Left ventricle myocardium inferior (tissue), 1 donor: ENCODE measurements at places on chromosomes 2 and 18. TPM values are rescaled to one million over a fixed set of nuclear protein-coding genes. Genes with fewer than 3 reads are reported as not detected.

DNA sequence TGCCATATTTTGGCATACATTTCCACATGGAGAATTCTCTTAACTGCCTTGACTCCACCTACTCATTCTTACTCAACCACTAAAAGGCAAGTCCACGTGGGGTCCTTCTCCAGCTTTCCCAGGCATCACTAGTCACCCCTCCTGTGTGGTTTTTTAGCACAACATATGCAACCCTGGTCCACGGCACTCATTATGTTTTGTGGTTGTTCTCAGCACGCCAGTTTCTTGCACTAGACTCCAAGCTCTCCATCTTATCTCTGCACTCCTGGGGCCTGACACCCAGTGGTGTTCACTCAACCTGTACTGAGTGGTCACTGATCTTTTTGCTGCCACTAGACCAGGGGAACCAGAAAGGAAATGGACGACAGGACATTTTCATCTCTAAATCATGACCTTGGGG is 18.0 kb downstream of the MARCHF4 start:
- no peak for DNase-seq

GRCh38 chr2:226114436-226114835 is 685.2 kb downstream of the IRS1 start:
- no peak for DNase-seq

The SELENOI gene
- 10.8 TPM for total RNA-seq

The ZSWIM2 gene
- not detected for total RNA-seq

DNA sequence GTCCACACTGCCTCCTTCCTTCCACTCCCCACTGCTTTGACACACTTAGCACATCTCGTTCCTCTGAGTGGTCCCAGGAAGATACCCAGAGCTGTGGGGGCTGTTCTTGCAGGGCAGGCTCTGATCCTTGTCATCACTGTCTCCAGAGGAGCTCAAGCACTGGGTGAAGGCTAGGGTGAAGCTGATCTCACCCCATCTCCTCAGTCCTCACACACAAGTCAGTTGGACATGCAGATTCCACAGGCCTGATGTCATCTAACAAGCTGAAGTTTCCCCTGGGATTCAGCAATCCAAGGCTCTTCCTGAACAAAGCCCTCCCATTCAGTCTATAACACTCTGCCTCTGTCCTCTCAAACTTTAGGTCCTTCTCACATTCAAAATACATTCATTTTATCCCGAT is 90.6 kb upstream of the RAB6C start:
- DNase-seq: no peak

DNA sequence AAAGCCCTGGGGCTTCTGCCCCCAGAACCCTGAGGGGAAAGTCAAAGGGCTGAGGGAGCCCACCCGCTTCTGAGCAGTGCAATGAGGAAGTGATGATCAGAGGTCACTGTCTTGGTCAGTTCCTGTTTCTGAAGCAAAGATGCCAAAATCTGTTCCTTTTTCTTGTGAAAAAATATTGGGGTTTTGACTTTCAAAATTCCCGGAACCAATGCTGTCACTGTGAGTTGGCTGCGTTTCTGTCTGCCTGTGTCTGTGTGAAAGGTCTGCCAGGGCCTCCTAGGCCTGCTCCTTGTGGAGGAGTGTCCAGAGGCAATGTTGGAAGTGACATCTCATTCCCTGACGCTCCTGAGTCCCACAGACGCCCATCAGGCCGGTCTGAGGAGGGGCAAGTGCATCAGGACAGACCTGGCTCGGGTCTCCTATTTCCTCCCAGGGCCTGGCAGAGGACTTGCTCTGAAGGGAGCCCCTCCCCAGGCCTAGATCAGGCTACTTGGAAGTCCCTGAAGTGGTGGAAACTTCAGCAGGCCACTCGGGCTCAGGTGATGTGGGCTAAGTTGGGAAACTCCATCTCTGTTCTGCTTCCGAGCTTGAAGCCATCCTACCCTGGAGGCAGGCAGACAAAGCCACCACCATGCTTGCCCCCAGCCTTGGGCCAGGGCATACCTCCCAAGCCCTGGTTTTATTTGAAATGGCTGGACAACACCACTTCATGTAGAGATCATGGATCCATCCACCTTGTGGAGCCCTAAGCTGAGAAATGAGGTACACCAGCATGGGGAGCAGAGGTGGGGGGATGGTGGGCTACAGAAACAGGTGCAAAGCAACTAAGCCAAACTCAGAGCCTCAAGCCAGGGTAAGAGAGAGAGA is 51.0 kb downstream of the PKDCC start:
- peak; percentile 30 for DNase-seq

The ASB18 gene
- 11.3 TPM for total RNA-seq

- DNase-seq: no peak
These were observed 29.1 kb upstream of the SLC38A11 start for GRCh38 chr2:164984428-164984827.

DNA sequence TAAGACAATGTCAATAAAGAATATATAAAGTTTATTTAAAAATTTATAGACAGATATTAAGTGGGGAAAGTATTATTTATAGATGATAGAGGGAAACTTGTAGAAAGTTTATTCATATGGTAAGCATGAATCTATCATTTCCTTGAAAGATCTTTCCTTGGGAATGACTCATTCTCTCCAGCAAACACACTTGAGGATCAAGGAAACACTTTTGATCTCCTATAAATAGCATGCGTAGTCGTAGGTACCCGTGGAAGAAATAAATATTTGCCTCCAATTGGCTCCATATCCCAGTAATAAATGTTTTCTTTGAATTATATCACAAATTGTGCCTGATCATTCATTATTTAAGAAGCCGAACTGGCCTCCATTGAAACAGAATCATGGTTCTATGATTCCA is 483.4 kb downstream of the RNF144A start:
- DNase-seq: no peak

- no peak for DNase-seq
These were observed 610.0 kb downstream of the GALR1 start for GRCh38 chr18:77859634-77860033.

The NOSTRIN gene
- total RNA-seq: 14.7 TPM

DNA sequence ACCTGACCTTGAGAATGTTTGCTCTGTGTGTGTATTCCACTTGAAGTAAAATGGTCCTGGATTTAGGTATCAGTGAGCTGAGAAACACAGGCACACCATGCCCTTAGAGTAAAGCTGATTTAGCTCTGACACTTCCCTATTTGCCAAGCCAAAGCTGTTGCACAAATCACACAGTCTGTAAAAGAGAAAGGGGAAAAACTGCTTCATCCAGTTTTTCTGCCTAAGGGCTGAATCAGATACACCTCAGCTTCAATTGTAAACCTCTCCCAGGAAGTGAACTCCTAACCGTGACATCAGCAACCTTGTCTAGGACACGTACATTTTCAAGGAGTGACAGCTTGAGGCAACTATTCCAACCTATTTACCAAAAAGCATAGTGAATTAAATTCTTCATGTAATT is 150.4 kb downstream of the NR4A2 start:
- DNase-seq: no peak

GRCh38 chr18:54717673-54718407 is 110.4 kb upstream of the RAB27B start:
- no peak for DNase-seq

- DNase-seq: no peak
These were observed 2153.2 kb upstream of the PIK3C3 start for GRCh38 chr18:39801848-39802247.

DNA sequence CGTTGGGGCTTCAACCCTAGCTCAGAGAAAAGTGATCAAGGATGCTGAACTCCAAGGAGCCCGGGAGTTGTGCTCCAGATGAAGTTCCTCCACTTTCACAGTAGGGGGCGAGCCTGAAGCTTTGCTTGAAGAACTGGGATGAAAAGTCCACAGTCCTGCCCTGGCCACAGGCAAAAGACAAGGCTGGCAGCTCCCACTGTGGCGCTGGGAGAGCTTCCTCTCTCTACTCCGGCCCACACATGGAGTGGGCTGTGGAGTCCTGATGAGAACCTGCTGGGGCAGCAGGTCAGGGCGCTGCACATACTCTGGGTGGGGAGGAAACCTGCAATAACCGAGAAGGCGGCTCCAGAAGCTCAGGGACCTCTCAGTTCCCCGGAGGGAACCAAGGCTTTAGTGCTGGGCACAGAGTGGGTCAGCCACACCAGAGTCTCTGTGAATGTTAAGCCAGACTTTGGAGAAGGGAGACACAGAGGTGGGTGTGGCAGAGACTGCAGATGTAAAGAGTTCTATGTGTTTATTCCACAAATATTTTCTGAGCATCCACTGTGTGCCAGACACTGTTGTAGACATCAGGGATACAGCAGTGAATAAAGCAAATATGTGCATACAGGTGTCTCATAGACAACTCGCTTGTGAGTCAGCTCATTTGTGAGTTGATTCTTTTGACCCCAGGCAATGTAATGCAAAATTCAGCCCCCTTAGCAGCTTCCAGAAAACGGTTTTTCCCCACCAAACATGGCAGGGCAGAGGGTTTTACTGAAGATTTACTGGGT is 48.0 kb upstream of the MRPL33 start:
- no peak for DNase-seq

The RGPD3 gene
- total RNA-seq: not detected

- no peak for DNase-seq
These were observed at the start of gene LRRTM1 for GRCh38 chr2:80303909-80304837. LRRTM1 (minus strand) TSS chr2:80304752; CDS start chr2:80303819, 933 bp downstream.

- DNase-seq: no peak
These were observed 3.4 kb downstream of the REL start for GRCh38 chr2:60884800-60885199.

DNA sequence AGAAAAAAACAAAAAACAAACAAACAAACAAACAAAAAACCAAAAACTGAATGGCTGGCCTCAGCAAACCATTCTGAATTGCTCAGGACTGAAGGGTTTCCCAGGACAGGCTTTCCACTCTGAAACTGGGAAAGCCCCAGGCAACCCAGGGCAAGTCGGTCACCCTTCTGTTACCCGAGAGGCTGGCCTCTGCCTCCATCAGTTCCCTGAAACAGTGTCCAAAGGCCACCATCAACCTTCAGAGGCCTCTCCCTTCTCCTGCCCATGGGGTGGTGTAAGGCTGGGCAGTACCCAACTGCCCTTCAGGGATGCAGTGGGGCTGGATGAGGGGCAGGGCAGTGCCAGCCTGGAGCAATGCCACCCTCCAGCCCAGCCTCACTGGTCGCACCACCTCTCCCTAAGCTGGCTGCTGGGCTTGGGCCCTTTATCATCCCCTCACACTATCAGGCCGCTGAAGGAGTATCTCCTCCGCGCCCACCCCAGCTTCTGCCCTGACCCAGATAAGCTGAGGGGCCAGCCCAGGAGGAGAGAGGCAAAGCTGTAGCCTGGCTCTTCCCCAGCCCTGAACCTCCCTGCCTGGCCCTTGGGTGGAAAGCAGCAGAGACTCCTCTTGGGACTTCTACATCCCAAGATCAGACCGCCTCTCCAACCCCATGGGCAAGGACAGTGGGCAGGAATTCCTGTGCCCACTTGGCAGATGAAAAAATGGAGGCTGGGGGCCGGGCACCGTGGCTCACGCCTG is 35.9 kb downstream of the ZFP36L2 start:
- no peak for DNase-seq

The INPP5D gene
- total RNA-seq: 4.9 TPM

DNA sequence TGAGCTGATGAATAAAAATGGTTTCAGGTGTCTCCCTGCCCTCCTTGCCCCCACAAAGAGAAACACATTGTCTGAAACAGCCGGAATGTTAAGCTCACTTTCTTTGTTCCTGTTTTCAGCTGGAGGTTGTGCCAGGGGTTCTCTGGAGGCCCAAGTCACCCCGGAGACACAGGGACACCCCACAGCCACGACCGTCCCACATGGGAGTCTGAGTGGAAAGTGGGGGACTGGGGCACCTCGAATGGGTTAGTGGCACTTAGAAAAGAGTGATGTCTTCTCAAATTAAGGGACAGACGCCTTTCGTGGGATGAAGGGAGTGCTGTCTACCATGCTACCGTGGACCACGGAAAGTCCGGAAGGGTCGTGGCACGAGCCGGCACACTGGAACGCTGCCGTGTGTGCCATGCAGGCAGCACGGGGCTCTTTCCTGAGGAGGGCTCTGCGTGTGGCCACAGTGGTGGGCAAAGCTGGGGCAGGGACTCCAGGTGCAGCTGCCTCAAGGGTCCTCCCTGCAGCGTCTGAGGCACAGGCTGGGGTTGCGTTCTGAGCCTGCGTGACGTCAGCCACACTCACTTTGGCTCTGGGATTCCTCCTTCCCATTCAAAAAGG is 39.4 kb upstream of the CTDP1 start:
- DNase-seq: no peak

DNA sequence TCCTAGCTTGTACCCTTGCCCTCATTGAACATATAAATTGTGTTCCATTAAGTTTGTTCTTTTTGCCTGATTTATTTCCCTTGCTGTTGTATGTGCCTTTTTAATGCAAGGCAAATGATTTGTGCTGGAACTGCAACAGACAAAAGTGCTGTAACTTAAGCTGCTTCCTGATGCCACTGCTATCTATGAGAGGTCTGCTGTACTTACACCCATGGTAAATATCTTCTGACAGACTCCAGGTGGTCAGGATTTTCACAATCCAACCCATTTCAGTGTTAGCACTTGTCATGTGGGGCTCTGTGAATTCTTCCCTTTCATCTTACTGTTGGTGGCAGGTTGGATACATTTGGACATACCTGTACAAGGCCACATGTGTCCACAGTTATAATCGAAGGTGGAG is 63.5 kb downstream of the ARHGAP15 start:
- no peak for DNase-seq

- no peak for DNase-seq
These were observed 240.7 kb upstream of the FAM98A start for GRCh38 chr2:33839791-33840190.

DNA sequence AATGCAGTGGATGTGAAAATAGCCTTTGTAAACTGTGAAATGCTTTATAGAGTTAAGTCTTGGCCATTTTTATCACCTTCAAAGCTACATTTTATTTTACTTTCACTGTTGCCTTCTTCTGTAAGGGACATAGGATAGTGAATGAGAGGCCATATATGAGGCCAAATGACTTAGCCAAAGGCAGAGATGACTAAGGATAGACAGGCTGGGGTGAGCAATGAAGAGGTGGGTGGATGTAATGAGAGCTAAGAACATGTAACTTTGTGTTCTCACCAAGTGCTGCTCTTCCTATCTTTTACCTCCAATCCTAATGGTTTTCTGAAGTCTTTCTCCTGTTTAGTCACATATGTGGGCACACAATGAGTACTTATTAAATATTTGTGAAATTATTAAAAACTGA is 101.9 kb downstream of the MBD5 start:
- no peak for DNase-seq

DNA sequence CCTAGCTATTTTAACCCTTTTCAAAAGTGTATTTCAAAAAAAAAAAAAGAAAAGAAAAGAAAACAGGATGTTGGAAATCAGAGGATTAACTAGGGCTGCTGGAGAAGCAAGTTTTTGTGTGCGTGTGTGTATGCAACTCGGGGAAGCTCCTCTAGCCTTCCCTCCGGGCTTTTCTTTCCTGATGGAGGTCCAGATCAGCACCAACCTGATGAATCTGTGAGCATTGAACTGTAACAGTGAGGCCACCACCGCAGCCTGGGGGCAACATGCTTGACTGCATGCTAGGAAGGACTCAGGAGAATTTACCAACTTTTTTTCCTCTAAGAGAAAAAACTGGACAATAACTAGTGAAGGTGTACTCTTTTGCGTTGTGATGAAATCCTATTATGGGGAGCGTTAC is 2.3 kb downstream of the OBSL1 start:
- no peak for DNase-seq

GRCh38 chr18:47708206-47708605 is 222.3 kb downstream of the SMAD2 start:
- DNase-seq: no peak

GRCh38 chr18:79945118-79946042 is 6.1 kb downstream of the SLC66A2 start:
- DNase-seq: no peak

- DNase-seq: no peak
These were observed 39.9 kb upstream of the RBMS1 start for GRCh38 chr2:160533482-160533881.

The APOB gene
- total RNA-seq: 9.1 TPM
